ENCODE measurements at places on chromosomes 16 and 17.

GRCh38 chr16:5882087-5882640 is 784.6 kb upstream of the EEF2KMT start:
- no peak for DNase-seq

- DNase-seq: no peak
Measured at GRCh38 chr16:19389246-19389645, 28.4 kb upstream of the TMC5 start.

DNA sequence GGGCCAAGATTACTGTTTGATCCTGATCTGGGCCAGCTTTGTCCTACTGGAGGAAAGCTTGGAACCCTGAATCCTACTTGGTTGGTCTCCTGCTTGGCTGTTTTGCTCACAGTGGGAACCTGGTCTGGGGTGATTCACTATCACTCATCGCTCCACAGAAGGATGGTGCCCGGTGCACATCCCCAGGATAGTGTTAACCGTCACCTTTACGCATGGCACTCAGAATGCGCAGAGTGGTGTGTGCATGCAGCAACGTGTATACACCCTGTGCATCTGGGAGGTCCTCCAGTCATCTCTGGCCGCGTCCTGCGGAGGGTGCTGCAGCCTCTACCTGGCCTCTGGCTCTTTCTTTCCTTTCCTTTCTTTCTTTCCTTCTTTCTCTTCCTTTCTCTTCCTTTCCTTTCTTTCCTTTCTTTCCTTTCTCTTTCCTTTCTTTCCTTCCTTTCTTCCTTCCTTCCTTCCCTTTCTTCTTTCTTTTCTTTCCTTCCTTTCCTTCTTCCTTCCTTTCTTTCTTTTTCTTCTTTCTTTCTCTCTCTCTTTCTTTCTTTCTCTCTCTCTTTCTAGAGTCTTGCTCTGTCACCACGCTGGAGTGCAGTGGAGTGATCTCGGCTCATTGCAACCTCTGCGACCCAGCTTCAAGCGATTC is 13.1 kb downstream of the SOCS3 start:
- no peak for DNase-seq

DNA sequence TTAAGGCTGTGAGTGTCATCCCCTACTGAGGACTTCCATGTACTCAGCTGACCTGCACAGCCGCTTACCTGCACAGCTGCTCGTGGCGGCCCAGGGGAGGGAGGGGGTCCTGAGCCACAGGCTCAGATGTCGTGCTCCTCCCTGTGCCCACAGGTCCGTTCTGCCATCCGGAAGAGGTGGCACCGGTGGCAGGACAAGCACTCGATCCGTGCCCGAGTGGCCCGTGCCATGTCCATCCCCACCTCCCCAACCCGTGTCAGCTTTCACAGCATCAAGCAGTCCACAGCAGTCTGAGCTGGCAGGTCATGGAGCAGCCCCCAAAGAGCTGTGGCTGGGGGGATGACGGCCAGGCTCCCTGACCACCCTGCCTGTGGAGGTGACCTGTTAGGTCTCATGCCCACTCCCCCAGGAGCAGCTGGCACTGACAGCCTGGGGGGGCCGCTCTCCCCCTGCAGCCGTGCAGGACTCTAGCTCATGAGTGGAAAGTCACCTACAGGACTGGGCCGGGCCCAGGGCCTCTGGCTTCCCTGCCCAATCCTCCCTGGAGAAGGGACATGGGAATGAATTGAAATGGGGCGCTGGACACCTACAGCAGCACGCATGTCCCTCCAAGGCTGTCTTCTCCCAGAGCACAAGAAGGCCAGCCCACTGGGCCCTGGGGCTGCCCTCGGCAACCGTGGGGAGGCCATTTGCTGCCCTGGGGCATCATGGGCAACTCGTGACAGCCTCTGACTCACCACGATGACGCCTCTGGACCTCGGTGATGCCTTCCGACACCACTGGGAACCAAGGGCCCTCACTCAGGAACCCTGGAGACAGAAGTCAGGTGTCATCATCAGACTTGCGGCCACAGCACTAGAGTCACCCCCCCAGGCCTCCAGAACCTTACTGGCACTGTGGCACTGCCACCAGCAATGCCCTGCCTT is 9.9 kb upstream of the SPPL2C start:
- DNase-seq: no peak

- no peak for DNase-seq
Measured at GRCh38 chr17:33013596-33014375, 22.1 kb downstream of the SPACA3 start.

GRCh38 chr16:88635671-88636319 is 2.6 kb upstream of the IL17C start:
- no peak for DNase-seq

GRCh38 chr16:79560318-79560717 is 40.2 kb downstream of the MAF start:
- no peak for DNase-seq

DNA sequence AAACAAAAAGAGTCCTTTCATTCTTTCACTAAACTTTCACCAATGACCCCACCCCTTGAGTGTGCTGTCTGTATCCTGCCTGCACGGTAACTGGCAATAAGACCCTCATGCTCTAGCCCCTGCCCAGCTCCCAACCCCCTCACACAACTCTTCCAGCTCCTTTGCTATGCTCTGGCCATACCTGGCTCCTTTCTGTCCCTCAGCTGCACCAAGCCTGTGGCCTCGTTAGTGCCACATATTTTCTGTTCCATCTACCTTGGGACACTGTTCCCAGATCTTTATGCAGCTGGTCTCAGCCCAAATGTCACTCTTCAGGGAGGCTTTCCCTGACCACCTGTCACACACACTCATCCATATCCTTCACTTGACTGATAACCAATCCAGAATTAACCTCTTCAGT is 47.3 kb downstream of the C16orf82 start:
- DNase-seq: no peak

- DNase-seq: no peak
Measured at GRCh38 chr17:65156835-65157565, 19.8 kb downstream of the RGS9 start.

GRCh38 chr16:64459402-64459801 is 662.5 kb downstream of the CDH11 start:
- no peak for DNase-seq

DNA sequence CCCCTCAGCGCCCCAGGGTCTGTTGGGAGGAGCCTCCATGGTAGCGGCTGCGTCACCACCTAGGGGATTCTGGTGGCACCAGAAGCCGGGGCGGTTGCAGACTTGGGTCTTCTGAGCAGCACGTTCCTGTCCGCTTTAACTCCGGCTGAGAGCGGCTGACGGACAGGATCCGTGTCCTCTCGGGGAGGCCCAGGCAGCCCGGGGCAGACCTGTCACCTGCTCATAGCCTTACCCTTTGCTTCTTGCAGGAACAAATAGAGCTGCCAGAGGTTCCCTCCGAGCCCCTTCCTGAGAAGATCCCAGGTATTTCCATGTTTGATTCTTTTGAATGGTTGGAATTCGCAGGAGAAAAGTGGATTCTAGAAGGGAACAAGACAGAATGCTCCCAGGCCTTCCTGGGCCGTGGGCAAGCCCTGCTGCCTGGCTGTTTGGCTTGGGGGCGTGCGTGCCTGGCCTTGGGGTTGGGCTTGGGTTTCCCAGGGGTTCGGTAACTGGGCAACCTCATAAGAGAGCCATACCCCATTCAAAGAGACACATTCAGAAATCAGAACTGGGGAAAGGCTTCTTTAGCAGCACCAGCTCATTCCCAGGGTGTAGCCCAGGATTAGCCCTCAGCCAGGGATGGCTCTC is 6.6 kb downstream of the CHMP6 start:
- no peak for DNase-seq

- DNase-seq: no peak
Measured at GRCh38 chr17:14736631-14737030, 435.8 kb downstream of the HS3ST3B1 start.

GRCh38 chr17:49645654-49646053 is 32.2 kb downstream of the SPOP start:
- DNase-seq: no peak

GRCh38 chr17:43560461-43561427 is 14.6 kb upstream of the ETV4 start:
- no peak for DNase-seq

DNA sequence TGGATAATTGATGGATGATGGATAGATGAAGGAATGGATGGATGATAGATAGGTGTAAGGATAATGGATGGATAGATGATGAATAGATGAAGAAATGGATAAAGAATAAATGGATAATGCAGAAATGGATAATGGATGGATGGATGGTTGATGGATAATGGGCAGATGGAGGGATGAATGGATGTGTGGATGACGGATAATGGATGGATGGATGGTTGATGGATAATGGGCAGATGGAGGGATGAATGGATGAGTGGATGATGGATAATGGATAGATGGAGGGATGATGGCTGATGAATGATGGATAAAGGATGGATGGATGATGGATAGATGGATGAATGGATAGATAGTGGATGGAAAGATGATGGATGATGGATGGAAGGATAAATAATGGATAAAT is 239.2 kb downstream of the KATNIP start:
- no peak for DNase-seq

- DNase-seq: no peak
Measured at GRCh38 chr17:53818929-53819328, 3.8 kb upstream of the KIF2B start.

- no peak for DNase-seq
Measured at GRCh38 chr16:29726845-29727377, 18.9 kb downstream of the C16orf54 start.

DNA sequence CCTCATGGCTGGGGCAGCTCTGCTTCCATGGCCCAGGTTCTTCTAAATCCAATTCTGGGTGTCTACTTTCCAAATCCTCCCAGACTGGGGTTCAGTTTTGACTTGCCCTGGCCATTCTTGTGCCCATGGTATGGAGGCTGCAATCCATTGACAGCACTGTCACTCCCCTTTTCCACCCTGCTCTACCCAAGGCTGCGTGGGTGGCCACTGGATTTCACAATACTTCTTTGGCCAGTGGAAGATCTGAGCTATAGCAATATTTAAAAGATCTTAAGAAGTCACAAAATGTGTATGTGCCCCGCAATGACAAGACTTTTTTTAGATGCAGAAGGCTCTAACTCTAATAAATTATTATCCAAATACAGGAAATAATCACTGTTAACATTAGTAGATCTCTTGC is 329.4 kb upstream of the CCL2 start:
- DNase-seq: no peak

- DNase-seq: no peak
Measured at GRCh38 chr17:82845163-82845807, 5.5 kb upstream of the ZNF750 start.

DNA sequence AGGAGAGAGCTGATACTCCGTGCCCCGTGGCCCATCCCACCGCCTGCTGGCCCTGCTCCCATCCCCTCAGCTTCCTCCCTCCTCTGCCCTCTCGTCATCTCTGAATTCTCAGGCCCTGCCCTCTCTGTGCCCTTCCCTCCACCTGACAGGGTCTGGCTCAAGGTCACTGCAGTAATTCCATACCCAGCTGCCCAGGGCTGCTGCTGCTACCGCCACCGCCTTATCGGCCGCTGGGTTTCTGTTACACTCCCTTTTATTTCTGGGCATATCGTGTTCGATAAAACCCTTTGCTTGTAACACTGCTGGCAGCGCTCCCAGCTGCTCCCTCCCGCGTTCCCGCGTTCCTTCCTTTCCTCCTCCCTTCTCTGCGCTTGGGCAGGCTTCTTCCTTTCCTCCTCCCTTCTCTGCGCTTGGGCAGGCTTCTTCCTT is 1.2 kb downstream of the EPN3 start:
- DNase-seq: no peak

DNA sequence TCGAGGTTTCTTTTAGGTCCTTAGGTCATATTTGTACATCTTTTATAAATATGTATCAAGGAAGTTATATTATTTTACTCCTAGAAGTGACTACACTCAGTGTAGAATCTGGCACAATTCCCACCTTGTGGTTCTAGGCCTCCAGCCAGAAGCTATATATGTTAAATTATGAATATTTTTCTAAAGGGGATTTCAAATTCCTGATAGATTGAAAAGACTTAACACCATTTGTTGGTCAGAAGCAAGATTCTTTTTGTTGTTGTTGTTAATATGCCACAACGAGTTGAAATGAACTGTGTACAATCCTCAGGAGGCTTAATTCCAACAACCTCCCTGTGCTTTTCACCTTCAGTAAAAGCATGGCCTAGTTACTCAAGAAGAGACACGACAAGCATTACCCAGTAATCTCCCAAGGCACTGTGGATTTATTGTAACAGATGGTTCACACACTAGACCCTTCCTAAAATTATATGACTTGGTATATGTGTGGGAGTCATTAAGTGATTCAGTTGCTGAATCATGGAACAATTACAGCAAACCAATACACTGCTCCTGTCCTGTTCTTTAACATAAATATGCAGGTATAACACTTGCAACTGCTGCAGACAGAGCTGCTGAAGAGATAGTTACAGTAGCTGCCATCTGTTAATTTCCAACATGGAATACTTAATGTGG is 964.4 kb upstream of the GOT2 start:
- no peak for DNase-seq

GRCh38 chr17:27529230-27529796 is 73.1 kb downstream of the KSR1 start:
- no peak for DNase-seq

- DNase-seq: peak; percentile 5
Measured at GRCh38 chr17:4142107-4142900, 526 bp downstream of the ZZEF1 start.

DNA sequence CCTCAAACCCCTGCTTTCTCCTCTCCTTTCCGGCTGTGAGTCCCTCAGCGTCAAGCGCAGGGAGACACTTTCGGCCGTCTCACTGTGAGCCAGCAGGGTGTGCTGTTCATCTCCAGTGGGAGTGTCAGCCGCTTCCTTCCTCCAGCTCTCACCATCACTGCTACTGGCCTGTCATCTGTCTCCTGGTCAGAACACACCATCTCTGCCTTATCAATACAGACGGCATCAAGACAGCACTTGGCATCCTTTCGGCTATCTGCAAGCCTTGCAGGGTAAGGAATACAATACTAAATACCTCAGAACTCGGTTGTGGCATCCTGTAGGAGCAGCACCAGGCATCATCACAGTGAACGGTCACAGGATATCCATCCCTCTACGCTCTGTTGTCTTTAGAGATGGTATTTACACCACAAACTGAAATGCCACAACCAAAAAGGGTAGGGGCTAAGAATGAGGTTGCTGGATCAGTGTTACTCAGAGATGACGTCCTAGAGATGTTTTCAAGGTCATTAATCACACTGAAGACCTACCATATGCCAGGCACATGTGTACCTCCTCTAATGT is 20.7 kb upstream of the CMTM4 start:
- DNase-seq: no peak

DNA sequence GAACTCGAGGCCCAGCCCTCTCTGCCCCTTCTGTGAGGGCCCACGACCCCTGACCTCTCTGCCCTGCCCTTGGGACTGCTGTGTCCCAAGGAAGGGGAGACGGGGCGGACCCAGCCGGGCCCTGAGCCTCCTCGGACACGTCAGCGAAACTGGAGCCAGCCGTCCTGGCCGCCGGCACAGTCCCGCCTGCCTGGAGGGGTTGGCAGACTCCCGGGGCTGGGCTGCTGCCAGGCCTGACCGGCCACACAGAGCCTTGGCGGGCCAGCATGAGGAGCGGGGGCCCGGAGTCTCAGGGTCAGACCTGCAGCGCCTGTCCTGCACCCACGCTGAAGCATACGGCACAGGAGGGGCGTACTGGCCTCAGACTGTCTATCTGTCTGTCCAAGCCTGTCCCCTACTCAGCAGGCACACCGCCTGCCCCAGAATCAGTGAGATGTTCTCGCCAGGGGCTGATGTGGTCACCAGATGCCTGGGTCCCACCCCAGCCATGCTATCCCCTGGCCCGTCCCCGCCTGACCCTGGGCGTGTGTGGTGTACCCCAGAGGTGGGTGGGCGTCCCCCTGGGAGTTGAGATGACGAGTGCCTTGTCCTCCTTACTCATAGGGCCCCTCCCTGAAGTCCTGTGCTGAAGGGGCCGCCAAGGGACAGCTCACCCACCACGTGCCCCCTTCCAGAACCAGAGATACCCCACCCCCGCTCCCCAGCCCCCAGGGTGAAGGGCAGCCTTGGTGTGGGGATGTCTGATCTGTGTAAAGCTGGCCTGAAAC is 4.7 kb downstream of the VASN start:
- no peak for DNase-seq
